ENCODE measurements at places on chromosomes 5 and 9.

GRCh38 chr9:123609844-123610243, 253.8 kb downstream of the CRB2 start:
- no peak for DNase-seq

GRCh38 chr5:88845081-88845697, 37.8 kb downstream of the MEF2C start:
- no peak for DNase-seq

DNA sequence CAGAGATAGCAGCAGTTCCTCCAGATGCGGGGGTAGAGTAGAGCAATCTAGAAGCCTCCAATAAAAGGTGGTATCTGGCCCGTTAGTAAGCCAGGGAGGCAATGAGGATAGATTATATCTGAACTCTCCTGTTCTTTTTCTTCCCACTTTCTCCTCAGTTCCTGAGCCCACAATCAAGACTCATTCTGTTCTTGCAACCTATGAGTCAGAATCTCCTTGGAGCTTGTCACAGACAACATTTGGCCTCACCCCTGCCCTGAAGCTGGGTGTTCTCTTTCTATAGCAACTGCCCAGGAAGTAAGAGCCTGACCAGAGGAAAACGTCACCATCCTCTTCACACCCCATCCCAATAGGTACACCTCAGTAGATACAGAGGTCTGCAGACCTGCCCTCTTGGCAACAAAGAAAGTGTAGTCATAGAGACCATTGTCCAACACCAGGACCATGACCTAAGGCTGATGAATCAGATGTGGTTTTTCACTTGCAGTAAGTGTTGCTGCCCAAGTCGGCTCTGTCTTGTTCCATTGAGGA, 76.3 kb upstream of the PCA3 start:
- DNase-seq = no peak

DNA sequence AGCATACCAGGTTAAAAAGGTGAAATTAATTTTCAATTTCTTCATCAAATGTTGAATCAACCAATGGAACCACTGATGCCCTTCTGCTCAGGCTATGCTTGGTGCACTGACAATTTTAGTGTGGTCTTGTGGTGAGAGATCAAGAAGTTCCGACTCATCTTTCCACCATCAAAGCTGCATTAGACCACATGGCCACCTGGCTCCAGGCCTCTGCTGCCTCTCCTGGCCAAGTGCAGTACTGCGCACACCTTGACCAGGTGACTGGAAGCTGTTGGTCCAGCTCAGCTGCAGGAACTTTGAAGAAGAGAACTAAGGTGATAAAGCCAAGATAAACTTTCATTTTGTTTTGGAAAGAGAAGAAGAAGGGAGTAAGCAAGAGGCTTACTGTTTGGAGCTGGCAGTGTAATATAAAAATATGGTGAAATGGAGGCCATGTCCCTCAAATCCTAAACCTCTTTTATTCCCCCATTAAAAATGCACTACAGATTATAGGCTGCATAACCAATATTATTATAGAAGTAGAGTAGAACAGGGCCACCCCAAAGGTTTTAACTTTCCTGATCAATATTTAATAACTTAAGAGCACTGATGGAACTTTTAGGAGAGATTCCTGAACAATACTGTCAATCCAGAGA, 315.5 kb upstream of the C9orf72 start:
- DNase-seq = no peak

DNA sequence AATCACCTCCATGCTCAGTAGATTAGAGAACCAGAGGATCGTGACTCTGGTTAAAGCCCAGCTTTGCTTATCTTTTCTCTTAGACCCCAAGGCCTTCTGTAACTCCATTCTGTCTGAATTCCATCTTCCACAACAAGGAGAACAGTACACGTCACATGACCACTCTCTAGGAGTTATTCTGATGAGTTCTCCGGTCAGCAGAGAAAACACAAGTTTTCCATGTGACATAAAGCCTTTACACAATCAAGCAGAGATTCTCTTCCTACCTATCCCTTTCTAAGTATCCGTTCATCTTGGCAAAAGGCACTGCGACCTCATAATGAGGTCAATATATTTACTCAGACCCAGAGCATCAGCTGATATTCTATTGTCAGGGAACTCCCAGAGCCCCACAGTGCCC, 112.3 kb downstream of the TRPM6 start:
- DNase-seq = no peak

DNA sequence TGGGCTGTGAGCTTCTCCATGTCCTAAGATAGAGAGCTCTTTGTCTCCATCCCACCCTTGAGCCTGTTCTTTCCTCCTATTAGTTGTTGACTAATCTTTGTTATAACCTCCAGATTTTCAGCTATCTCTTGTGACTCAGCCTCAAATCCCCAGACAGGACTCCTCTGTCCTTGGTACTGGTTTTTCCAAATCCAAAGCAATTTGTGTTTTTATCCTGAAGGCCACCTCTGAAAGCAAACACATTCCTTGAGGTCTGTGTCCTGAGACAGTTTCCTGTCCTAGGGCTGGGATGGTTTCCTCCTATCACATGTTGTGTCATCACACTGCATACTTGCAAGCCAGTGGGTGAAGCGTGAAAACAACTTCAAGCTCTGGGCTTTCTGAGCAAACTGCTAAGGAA, 8.5 kb downstream of the TNC start:
- no peak for DNase-seq

GRCh38 chr5:43973318-43973717, 370.3 kb downstream of the NNT start:
- no peak for DNase-seq

- no peak for DNase-seq
Observed at GRCh38 chr5:73766902-73767301, 140.9 kb downstream of the ARHGEF28 start.

- DNase-seq = no peak
Observed at GRCh38 chr9:84493284-84493947, 152.9 kb upstream of the SLC28A3 start.

GRCh38 chr9:127545196-127546124, 66.6 kb upstream of the STXBP1 start:
- no peak for DNase-seq

- DNase-seq = no peak
Observed at GRCh38 chr9:93483497-93483896, 30.1 kb upstream of the FAM120AOS start.

DNA sequence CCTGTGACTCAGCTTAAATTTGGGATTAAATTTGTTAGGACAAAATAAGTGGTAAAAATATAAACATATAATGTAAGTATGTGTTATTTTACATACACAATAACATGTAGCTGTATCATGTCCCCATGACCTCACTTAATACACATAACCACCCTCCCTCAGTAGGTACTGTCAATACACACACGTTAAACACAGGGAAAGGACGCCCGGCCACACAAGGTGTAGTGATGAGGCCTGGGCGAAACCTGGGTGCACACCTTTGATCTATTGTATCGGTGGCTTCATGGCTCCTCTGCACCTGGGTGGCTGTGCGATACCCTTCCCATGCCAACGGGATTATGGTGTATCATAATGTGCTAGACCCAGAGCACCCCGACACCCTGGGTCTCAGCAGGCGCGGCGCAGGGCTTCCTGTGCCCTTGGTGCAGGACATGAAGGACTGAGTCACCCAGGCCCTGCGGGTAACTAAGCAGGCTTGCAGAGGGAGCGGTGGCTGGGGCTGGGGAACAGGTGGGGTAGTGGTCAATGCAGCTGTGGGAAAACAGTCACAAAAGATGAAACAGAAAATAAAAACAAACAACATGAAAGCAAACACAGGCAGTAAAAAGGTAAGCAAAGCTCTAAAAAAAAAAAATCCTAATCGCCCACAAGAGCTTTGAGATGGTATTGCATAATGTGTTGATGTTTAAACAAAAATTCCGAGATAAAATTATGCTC, 127.5 kb upstream of the RETREG1 start:
- no peak for DNase-seq

- DNase-seq = no peak
Observed at GRCh38 chr9:101455656-101456240, 20.2 kb upstream of the ALDOB start.

GRCh38 chr9:13597004-13597403, 317.5 kb upstream of the MPDZ start:
- DNase-seq = no peak

- DNase-seq = no peak
Observed at GRCh38 chr9:11016081-11016480, 403.3 kb upstream of the PTPRD start.

DNA sequence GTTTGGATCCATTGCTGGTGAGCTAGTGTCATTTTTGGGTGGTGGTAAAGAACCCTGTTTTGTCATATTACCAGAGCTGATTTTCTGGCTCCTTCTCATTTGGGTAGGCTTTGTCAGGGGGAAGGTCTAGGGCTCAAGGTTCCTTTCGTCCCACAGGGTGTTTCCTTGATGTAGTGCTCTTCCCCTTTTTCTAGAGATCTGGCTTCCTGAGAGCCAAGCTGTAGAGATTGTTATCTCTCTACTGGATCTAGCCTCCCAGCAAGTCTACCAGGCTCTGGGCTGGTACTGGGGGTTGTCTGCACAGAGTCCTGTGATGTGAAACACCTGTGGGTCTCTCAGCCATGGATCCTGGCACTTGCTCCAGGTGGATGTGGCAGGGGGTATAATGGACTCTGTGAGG, 145.9 kb downstream of the HINT1 start:
- no peak for DNase-seq

- no peak for DNase-seq
Observed at GRCh38 chr5:95803271-95804148, 19.0 kb downstream of the GLRX start.

DNA sequence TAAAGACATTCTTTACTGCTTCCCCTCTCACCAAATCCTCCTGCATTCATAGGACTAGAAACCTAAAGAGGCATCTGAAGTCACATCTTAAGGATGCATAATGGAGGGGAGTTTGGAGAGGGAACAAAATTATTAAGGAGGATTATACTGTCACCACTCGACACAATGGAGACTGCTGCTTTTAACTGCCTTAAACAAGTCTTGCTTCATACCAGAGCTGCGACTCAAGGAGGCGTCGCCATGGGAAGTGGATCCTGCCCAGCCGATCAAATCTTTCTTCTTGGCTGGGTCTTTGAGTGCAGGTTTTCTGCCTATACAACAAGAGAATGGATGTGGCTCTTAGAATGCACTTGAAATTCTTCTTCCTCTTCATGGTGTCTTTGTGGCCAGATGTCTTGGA, 66.7 kb upstream of the FOXE1 start:
- DNase-seq = no peak

GRCh38 chr5:44001675-44002380, 387.4 kb downstream of the FGF10 start:
- DNase-seq = no peak

DNA sequence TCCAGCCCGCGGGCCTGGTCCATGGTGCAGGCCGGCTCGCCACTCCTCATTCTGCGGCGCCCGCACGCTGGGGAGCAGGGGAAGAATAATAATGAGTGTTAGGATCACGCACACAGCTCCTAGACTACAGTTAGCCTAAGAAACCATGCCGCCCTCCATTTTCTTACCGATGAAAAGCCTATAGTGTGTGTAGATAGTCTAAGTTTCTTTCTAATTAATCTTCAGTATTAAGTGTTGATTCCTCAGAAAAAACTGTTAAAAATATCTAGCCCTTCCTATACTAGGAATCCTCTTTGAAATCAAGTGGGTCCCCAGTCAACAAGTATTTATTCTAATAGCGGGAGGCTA, 9.3 kb downstream of the ZBED3 start:
- no peak for DNase-seq

DNA sequence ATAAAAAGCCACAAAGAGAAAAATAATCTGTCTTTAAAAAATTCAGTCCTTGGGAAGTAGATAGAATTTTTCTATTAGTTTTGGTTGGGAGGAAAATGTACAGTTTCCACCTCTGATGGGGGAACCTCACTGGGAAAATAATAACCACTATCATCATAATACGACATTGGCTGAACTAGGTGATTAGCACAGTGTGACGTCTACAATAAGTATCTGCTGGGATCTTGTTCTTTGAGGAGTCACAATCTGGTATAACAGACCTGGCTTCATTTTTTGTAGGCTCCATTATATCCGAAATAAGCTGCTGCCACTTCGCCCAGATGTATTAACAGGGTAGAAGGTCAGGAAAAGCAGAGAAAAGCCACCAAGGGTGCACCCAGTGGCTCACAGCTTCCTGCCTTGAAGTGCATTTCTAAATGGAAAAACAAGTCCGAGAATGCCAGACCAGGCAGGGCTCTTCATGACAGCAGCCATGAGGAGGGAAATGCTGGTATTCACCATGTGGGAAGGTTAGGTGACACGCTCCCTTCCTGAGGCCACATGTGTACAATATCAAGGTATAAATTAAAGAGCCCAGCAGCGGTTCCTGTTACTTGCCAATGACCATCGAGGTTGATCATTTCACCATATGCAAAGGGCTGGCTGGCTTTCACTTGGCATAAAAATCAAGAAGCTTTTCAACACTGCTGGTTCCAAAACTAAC, 152.8 kb downstream of the PRELID2 start:
- DNase-seq = no peak

- no peak for DNase-seq
Observed at GRCh38 chr9:98287384-98287783, 31.9 kb upstream of the TBC1D2 start.

- DNase-seq = no peak
Observed at GRCh38 chr9:4689687-4690104, 10.3 kb downstream of the CDC37L1 start.

DNA sequence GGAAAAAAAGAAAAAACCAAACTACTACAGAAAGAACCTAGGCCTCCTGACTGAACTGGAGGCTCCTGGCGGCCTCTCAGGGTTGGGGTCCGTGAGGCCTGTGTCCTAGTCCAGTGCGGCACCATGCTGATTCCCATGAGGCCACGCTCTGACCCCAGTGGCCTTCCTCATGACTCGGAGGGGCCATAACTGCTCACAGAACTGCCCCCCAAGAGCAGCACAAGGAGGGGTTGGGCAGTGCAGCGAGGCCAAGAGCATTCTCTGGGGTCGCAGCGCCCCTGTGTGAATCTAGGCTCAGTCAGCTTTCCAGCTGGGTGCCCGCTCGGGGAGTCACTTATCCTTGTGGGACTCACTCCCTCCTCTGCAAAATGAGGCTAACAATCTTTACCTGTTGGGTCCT, 79.3 kb upstream of the FBXW11 start:
- DNase-seq = no peak

DNA sequence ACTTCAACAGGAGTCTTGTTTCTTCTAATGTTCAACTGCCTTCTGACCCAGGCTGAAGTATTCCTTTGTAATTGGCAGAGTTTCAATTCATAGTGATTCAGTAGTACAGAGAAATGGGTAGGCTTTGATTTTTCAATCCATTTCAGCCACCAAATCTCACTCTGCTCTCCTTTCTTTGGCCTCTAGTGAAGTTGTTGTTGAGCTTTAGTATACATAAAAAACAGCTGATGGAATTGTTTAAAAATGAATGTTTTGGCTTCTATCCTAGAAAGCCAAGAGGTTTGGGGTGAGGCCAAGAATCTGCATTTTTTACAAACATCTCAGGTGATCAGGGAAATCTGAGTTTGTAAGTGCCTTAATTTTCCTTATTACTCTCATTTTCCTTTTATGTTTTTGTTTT, 182.9 kb upstream of the MAP1B start:
- no peak for DNase-seq

DNA sequence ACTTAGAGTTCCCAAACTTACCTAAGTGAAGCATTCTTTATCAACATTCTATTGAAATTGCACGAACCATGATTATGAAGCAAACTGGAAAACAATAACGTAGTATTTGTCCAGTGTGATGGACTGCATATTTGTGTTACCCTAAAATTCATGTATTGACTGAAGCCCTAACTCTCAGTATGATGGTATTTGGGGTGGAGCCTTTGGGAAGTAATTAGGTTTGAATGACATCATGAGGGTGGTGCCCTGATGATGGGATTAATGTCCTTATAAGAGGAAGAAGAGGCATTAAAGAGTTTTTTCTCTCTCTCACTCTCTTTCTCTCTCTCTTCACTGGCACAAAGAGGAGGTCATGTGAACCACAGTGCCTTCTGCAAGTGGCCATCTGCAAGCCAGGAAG, 365.4 kb upstream of the PTGER4 start:
- no peak for DNase-seq

Measured in activated gamma-delta T cell (primary cell).